ENCODE measurements at places on chromosomes 7 and 10.

DNA sequence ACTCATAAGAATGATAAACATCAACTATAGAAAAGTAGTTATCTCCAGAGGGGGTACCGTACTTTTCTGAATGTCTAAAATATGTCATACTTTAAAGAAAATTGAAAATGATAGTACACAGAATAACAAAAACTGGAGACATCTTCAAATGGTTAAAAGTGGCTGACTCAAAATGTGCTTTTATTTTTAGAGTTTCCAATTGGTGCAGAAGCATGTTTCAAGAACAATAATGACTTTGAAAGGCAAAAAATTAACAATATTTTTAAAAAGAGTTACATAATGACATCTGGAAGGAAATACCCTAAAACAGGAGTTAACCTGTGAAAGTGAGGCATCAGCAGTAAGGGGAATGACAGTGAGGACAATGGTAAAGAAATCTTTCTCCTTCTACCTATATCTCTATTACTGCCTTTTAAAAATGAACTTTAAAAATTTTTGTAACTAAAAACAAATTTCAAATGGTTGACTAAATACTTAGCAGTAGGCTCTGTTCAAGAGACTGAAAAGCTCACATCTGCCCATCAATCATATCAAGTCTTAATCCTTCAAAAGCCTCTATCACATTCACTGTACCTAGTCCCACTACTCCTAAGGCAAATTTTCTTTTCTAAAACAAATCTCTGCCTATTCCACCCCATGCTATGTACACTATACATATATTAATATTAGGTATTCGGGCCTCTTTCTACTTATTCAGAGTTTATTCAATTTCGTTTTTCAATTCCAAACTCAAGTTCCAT is 3.0 kb downstream of the ASZ1 start:
- no peak for DNase-seq

- DNase-seq = no peak
Measured at GRCh38 chr7:55483046-55483445, 89.3 kb downstream of the VOPP1 start.

DNA sequence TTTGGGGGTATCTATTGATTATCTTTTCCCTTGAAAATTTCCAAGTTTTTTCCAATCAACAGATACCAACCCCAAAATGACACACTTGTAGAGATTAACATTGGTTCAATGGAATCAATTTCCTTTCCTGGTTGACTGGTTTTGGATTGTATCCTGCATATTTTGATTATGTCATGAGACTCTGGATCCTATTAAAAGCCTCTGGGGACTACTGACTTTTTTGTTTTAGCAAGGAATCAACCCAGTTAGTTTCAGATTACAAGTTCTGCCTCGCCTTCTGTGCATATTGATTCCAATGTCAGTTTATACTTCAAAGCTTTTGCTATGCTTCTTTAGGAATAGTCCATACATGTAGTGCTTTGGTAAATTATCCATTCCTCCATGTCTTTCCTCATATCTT is 29.2 kb downstream of the COPG2 start:
- DNase-seq = no peak

GRCh38 chr7:127107601-127108007 is 145.1 kb downstream of the GRM8 start:
- DNase-seq = no peak

GRCh38 chr7:103240806-103241205 is 56.4 kb upstream of the PMPCB start:
- no peak for DNase-seq

DNA sequence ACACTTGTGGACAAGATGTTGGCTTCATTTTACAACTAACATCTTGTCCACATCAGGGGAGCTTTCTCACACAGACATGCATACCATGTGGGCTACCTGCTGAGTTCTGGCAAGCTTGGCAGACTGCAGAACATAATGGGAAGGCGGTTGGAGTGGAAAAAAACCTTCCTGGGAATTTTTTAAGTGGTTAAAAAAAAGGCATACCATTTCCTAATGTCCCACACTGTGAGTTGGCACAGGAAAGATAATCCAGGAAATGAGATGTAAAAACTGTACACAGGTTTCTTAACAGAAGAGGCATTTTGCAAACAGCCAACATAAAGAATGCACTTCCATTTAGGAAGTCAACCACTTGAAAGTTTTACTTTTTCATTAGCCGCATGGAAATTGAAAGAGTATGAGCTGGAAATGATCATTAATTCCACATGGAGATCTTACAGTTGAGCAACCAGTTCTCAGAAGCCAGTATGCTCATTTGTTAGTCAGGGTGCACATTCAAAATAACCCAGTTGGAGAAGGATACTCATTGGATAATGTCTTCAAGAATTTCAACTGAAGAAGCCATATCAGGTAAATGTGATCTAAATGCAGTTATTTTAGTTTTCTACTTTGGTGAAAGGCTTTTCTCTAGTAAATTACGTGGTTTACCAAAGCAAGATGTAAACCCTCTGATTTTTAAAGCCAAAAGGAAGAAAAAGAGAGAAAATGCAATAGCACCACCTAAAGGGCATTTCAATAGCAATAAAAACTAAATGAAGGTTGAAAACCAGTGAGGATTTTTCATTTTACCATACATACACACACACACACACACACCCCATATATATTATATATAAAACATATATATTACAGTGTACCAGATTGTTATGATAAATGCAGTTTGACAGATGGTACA is 194.0 kb downstream of the TAX1BP1 start:
- DNase-seq = no peak

DNA sequence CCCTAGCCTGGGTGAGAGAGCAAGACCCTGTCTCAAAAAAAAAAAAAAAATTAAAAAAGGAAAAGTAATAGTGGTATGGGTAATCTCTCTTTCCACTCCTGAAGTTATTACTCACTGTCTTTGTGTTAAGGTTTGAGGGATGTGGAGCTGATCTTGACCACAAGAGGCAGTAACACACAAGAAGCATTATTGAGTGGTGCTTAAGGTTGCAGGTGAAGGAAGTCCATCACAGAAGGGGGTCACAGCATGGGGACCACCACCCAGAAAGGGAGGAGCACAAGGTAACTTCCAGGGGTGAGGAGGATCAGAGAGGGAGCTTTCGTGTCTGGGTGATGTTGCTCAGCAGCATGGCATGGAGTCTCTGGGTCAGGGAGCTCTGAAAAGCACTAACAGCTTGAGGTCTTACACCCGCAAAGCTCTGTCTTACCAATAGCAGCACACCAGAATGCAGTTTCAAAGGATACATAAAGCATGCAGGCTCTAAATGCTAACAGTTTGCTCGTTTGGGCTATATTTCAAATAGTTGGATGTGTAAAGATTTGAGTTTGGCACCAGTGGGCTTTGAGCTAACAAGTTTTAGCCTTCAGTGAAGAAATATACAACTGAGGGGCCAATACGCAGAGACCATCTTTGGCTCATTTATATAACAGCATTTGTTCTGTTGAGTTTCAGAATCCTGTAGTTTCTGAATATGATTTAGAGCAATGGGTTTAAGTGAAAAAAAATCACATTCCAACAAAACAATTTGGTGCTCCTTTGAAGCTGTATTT is 100.4 kb upstream of the DNAJC1 start:
- no peak for DNase-seq

DNA sequence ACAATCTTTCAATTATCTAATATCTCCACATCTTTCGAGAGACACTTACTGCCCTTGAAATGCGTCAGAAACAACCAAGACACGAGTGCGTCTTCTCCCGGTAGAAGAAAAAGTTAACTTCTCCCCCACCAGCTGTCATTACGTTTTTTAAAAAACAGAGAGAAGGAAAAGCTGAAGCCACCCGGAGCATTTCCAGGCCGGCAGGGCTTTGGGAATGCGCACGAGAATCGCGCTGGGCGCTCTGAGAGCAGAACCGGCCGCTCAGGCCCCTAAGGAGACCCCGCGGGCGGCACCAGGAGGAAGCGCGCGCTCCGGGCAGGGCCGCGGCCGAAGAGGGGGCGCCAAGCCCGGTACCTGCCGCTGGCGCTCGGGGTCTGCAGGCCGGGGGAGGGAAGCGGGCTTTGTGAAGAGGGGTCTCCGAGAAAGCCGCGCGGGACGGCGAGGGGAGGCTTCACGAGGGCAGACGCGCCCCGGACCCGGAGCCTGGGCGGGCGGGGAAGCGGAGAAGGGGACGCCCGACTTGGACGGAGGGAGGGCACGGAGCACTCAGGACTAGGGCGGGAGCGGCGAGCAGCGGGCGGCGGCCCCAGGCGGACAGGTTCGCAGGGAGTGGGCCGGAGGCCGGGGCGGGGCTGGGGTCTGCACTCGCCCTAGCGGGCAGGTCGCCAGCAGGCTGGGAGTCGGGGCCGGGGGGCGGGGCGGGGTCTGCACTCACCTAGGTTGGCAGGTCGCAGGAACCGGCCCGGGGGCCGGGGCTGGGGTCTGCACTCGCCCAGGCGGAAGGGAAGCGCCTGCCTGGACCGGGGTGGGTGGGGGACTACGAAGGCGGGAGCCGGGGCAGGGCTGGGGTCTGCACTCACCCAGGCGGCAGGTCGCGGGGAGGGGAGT is 932 bp downstream of the ESYT2 start:
- no peak for DNase-seq

- no peak for DNase-seq
Measured at GRCh38 chr7:143303733-143304132, 12.2 kb upstream of the CLCN1 start.

GRCh38 chr10:92508866-92509265 is 65.0 kb downstream of the IDE start:
- DNase-seq = no peak

- no peak for DNase-seq
Measured at GRCh38 chr10:110754375-110755105, 110.4 kb downstream of the RBM20 start.

- no peak for DNase-seq
Measured at GRCh38 chr7:69448071-69448470, 150.2 kb upstream of the AUTS2 start.

DNA sequence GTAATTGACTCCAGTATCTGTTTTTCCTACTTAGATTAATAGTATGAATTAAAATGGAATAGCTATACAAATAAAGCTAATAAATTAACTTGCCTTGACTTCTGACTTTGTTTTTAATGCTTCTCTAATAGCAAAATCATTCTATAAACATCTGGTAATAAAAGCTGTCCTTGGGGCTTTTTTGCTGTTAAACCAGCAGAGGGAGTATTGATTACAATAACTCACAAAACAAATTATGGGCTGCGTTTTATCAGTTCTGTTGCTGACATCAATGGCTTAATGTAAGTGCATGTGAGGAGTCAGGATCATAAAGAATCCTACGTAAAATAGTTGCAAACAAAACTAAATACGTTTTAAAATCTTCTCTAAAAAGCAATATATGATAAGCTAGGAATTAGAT is 667.8 kb downstream of the PCDH15 start:
- DNase-seq = no peak

GRCh38 chr7:66344166-66344565 is 139.0 kb downstream of the TPST1 start:
- no peak for DNase-seq

- DNase-seq = no peak
Measured at GRCh38 chr7:99827040-99827778, 604 bp upstream of the CYP3A43 start.

DNA sequence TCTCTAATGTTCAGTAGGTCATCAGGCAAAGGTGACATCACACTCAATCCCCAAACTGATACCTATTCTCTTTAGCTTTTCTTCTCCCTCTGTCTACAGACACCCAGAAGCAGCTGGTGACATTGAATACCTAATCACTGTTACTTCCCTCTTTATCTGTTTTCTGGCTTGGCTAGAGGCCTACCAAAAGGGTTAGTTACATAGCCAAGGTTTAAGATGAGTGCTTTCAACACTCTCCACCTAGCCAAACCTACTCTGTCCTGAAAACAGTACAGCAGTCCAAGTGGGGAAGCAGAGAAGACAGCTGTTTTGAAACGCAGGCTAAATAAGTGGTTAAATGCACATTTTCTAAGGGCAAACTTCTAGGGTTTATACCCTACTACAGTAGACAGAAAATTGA is 39.4 kb downstream of the CCNJ start:
- no peak for DNase-seq

GRCh38 chr7:27106181-27106900 is 3.9 kb upstream of the HOXA2 start:
- DNase-seq = no peak

GRCh38 chr7:81577642-81578340 is 192.1 kb downstream of the HGF start:
- no peak for DNase-seq

DNA sequence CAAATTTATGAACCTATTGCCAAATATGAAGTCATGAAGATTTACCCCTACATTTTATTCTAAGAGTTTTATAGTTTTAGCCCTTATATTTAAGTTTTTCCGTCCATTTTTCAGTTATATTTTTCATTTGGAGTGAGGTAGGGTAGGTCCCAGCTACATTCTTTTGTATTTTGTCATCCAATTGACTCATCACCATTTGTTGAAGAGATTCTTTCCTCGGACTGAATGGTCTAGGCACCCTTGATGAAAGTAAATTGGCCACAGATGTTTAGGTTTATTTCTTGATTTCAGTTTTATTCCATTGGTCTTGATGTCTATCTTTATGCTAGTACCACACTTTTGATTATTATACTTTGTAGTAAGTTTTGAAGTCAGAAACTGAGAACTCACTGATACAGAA is 22.7 kb downstream of the CYP2C19 start:
- DNase-seq = no peak

- no peak for DNase-seq
Measured at GRCh38 chr10:26081459-26081858, 135.1 kb upstream of the GAD2 start.

- no peak for DNase-seq
Measured at GRCh38 chr7:39075210-39075609, 97.5 kb downstream of the POU6F2 start.

GRCh38 chr10:69405221-69405620 is 11.5 kb downstream of the TACR2 start:
- no peak for DNase-seq

GRCh38 chr10:94524146-94524545 is 21.4 kb upstream of the HELLS start:
- DNase-seq = no peak

DNA sequence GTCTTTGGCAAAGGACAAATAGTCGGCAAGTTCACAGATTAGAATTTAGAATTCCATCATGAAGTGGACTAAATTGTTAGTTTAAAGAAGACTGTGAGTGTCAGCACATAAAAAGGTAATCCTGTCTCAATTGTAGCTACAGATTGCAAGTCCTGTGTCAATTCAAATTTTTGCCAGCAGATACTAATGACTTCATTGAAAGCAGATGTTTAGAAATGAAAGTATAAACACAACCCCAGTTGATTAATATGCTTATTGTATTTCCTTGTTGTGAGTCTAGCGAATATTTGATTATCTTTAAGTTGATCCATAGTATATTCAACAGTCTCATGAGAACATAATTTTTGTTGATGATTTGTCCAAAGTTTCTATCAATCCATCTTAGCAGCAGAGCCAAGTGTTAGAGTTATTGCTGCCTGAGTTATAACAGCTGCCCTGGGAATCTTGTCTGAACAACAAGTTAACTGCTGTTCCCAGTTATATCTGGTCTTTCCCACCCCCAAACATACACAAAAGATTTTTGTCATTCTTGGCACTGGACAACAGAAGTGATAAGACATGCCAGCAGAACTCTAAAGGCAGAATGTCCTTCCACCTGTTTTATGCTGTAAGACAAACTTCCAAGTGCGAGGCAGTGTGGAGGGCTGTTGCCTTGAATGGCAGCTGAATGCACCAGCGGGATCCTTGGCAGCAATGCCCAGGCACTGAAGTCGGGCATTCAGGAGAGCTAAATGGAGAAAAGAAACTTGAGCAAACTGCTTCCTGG is 21.3 kb upstream of the HERPUD2 start:
- no peak for DNase-seq

GRCh38 chr7:24922099-24922773 is 57.7 kb downstream of the OSBPL3 start:
- no peak for DNase-seq
